ENCODE measurements at places on chromosomes 4 and X.

DNA sequence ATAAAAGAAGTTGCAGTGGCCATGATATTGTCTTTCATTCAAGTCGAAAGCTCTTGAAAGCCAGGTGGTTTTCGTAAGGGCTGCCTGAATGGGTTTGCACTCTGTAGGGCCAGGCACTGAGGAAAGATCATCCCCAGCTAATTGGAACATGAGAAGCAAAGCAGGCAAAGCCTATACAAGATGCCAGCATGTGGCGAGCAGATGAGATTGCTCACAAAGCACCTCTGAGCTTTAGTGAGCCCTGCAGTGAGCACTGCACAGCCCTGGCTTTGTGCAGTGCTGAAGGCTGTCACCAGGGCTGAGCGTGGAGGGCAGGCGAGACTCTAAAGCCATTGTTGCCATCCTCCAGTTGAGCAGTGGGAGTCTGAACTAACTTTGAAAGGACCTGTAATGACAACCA is 53.8 kb downstream of the HADH start:
- DNase-seq, result peak; percentile 78

DNA sequence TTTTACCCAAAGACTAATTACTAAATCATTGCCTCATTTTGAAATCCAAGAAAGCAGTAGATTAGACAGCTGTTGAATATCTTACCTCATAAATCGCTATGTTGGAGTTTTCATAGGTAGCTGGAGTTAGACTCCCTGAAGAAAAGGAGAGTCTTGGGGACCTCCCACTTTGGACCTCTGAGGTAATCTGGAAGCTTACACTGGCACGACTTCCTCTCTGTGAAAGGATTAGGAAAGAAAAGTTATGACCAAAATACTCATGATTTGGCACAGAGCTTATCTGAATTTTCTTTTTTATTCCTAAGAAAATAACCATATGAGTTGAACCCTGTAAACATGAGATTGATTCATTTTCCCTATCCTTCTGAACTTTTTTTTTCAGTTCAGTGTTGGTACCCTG is 40.6 kb downstream of the GUCY2F start:
- DNase-seq, result no peak

GRCh38 chr4:137359691-137360315 is 172.5 kb downstream of the PCDH18 start:
- no peak for DNase-seq

DNA sequence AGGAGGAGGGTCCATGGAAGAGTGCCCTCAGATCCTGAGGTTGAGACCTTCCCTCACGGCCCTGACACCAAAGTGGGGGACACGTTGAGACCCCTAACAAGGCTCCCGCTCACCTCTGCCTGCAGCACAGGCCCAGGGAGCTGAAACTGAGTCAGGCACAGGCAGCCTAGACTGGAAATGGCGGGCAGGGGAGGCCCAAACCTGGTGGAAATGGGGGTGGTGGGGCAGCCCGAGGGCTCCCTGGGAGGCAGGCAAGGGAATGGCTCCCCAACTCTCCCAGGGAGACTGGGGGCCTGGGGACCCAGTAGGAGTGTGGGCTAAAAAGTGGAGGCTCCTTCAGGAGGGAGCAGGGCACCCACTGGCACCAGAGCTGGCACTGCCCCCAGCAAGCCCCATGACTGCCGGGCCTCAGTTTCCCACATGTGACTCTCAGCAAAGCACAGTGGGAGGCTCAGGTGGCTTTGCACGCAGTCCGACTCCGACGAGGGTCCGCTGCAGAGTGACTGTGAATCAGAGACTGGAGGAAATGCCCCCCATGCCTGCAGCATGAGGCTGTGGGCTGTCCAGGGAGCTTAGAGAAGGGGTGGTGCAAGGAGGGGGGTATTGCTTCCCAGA is 5.9 kb downstream of the NKX1-1 start:
- DNase-seq, result no peak

GRCh38 chrX:71128166-71128833 is 9.9 kb downstream of the MED12 start:
- DNase-seq, result no peak

- DNase-seq, result no peak
Measured at GRCh38 chr4:27003642-27004113, 143.0 kb downstream of the STIM2 start.

DNA sequence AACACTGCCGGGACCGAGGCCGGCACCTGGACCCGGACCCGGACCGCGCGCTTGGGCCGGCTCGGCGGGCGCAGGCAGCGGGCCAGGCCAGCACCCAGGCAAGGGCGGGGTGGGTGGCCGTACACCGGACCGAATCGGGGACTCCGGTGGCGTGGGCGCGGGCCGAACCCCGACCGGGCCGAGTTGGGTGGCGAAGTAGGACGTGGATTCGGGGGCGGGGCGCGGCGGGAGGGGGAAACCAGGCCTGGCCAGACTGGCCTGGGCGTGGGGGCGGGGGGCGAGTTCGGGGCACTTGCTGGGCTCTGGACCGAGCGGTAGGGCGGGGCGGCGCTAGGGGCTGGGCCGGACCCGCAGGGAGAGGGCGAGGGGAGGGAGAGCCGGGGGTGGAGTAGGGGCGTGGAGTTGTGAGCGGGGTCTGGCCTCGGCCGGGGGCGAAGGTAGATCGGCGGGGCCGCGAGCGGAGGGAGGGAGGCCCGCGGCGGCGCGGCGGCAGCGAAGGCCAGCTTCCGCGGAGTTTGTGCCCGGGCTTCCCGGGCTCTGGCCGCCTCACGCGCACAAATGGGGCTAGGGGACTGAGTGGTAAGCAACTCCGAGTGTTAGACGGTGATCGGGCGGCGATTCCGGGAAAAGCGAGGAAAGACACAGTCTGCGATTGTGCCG is 1.8 kb upstream of the BCORL1 start:
- no peak for DNase-seq

DNA sequence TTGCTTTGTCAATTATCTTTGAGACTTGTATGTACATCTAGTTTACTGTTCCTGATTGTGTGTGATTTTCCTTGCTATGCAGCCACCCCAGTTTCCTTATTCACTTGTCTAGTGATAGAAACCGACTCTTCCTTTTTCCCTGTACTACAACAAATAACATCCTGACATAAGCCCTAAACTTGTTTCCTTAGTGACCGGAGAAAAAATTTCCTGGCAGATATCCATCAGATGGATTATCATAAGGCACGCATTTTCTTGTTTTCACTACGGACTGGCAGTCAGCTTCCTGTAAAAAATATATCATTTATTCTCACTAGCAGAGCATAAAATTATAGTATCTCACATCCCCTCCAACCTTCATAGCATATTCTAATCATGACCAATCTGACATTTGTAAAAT is 410.7 kb downstream of the CENPC start:
- DNase-seq, result no peak

- DNase-seq, result no peak
Measured at GRCh38 chr4:120765260-120765680, 157.3 kb downstream of the PRDM5 start.

- no peak for DNase-seq
Measured at GRCh38 chr4:143285696-143286437, 50.8 kb upstream of the GAB1 start.

DNA sequence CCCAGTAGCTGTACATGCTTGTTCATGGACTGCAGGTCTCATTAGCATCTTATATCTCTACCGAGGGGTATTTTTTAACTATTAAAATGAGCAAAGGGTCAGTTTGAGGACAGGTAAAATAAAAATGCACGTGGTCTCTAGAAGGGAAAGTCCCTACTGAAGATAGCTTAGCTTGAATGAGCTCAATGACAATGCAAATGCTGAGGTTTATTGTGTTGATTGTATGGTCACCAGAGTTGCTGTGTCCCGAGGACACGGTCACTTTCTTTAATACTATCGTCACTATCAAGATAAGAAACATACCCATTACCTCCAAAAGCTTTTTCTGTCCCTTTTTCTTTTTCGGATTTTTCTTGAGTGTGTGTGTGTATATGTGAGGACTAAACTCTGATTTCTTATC is 250.5 kb upstream of the PRKX start:
- no peak for DNase-seq

GRCh38 chr4:102061133-102061532 is 270.6 kb downstream of the BANK1 start:
- DNase-seq, result no peak

GRCh38 chrX:69428216-69428615 is 75.9 kb upstream of the NALF2 start:
- DNase-seq, result no peak

- no peak for DNase-seq
Measured at GRCh38 chr4:137597752-137598430, 65.6 kb upstream of the PCDH18 start.

- DNase-seq, result no peak
Measured at GRCh38 chr4:173051716-173052115, 116.9 kb upstream of the GALNT7 start.

- no peak for DNase-seq
Measured at GRCh38 chr4:186919340-186919739, 195.7 kb upstream of the FAT1 start.

DNA sequence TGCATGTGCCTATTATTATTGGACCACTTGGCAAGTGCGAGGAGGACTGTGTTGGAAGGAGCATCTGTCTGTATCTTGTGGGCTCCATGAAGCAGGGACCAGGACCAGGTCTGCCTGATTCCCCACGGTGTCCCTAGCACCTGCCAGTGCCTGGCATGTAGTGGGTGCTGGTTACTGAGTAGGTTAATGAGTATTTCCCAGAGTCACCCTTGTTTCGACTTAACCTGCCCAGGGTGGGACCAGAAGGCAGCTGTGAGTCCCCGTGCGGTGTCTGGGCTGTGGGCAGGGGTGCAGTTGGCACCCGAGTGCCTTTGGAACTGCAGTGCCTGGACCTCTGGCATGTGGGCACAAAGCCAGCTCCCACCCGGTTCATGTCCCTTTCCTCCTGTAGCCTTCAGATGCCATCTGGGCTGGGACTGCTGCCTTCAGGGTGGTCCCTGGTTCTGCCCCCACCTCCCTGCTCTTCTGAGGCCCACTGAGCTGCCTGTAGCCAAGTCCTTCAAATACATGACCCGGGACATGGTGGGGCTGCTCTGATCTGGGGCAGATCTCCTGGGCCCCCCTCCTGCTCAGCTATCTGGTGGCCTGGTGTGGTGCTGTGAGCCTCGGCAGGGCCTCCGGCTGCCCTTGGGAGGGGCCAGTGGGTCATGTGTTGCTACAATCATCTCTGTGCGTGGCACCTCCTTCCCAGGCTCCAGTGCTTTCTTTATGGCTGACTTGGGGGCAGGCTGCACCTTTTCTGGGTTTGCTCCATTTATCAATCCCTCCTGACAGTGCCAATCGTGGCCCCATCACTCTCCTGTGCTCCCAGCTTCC is 53.0 kb upstream of the SORCS2 start:
- no peak for DNase-seq

GRCh38 chrX:108223585-108223984 is 132.0 kb downstream of the ATG4A start:
- no peak for DNase-seq

DNA sequence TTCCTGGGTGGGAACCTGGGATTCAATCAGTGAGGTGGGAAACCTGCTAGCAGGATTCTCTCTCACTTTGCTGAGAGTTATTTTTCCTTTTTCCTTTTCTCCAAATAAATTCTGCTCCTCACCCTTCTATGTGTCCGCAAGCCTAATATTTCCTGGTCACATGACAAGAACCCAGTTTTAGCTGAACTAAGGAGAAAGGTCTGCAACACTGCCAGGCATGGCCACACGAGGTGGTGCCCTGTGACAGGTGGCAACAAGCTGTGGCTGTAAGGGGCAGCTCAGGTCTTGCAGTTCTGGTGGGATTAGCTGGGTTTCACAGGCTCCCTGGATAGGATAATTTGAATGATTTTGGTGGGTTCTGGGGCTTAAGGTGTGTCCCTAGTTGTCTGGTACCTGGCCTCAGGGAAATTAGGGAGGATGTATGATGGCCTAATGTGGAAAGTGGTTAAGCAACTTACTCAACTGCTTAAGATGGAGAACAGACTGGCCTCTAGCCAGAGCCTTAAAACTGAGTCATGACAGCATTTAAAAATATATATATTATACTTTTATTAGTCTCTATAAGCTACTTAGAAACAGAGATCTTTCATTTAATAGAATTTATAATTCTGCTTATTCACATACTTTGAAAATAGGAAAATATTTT is 215.0 kb downstream of the IL15 start:
- no peak for DNase-seq

GRCh38 chr4:139786494-139787354 is 121.1 kb downstream of the MGST2 start:
- DNase-seq, result no peak

DNA sequence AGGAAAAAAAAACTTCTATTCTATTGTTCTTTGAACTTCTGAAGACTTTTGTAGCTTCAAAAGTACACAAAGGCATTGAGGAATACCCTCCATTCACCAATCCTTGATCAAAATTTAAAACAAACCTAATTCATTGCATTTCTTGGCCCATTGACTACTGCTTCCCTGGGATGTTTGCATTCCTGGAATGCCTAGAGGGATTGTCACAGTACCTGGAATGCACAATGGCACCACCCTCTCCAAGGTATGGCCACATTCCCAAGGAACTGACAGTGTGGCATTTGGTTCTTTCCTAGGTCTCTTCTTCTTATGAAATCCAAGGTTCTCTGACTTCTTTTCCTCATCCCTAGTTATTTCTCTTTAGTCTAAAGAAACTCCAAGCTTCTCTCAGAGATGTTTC is 600.7 kb downstream of the CCSER1 start:
- no peak for DNase-seq

- no peak for DNase-seq
Measured at GRCh38 chr4:169222761-169223160, 48.0 kb downstream of the SH3RF1 start.

- DNase-seq, result no peak
Measured at GRCh38 chrX:3362956-3363355, 16.5 kb upstream of the MXRA5 start.

GRCh38 chr4:164252286-164252685 is 501.6 kb upstream of the SMIM31 start:
- no peak for DNase-seq

GRCh38 chrX:113920661-113921060 is 663.2 kb upstream of the HTR2C start:
- no peak for DNase-seq

DNA sequence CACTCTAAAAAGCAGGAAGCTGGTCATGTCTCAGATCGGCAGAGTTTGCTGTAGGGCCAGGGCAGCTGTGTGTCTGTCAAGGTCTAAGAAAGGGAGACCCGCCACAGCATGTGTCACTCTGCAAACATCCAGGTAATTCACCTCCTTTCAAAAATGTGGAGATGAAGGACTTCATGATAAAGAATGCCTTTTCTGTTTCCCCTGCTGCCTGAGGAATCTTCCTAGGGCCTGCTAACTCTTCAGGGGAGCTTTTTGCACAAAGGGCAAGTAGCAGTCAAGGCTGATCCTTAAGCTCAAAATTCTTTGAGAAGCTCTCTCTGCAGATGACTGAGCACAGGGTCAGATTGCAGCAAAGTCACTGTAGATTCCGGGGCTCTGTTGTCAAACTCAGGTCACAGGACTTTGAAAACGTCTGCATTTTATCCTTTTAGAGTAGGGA is 21.1 kb downstream of the RASL11B start:
- DNase-seq, result no peak

GRCh38 chr4:170226288-170226687 is 136.5 kb upstream of the AADAT start:
- DNase-seq, result no peak
